ENCODE measurements at places on chromosomes 1 and 21.

- DNase-seq: no peak
These were observed 10.4 kb upstream of the FOXE3 start for GRCh38 chr1:47405697-47406096.

- DNase-seq: no peak
These were observed 180.1 kb upstream of the ESRRG start for GRCh38 chr1:216903382-216903740.

GRCh38 chr1:2451741-2452140 is 24.3 kb upstream of the PLCH2 start:
- DNase-seq: peak; percentile 61

DNA sequence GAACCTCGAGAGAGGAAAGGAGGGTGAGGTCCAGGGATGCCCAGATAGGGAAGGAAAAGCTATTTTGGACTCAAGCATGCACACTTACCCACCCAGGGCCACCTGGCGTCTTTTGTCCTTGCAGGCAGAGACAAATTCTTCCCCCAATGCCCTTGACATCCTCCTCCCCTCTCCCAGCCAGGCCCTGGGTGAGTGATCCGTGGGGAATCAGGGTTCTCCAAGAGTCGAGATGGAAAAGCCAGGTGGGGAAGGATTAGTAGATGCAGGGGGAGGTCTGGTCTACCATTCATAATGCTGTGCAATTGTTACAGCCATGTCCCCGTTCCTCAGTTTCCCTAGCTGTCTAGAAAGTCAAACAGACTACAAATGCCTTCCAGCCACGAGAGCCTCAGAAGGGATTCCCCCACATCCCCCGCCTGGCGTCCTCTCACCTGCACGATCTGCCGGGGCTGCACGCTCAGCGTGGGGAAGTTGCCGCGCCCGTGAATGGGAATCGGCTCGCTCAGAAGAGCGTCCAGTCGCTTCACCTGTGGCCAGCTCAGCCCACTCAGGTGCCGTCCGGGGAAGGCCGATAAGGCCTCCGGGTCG is 580 bp downstream of the TENT5B start:
- no peak for DNase-seq

DNA sequence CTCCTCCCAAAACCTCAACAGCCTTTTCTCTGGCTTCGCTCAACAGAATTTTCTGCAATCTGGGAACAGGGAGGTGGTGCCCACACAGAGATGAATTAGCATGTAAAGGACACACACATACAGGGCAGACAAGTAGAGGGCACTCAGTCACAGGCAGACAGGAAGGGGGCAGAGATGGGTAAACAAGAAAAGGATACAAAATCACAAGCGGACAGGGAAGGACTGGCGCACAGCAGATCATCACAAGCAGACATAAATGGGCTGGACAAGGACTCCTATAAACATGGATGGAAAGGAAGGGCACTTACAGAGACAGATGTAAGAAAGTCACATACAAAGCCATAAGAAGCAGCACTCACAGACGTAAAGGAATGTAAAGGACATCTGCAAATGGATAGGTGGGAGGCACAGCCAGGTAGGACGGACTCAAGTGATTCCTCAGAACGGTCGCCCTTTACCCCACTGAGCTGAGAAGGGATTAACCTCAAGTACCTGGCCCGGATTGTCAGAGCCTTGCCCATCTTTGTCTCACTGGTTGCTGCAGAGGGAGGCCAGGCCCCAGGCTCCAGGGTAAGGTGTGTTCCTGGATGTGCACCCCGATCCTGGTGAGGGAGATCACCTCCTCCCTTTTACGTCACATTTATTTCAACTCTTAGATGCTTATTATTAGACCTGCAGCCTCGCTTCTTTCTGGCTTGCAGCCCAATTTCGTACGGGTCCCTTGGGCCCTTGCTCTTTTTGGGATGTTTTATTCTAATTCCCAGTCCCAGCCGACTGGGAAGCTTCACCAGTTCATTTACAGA is 836 bp upstream of the PRCC start:
- DNase-seq: no peak

GRCh38 chr21:45410865-45411809 is 6.2 kb downstream of the COL18A1 start:
- DNase-seq: no peak

GRCh38 chr21:20856926-20857325 is 141.3 kb upstream of the NCAM2 start:
- no peak for DNase-seq

DNA sequence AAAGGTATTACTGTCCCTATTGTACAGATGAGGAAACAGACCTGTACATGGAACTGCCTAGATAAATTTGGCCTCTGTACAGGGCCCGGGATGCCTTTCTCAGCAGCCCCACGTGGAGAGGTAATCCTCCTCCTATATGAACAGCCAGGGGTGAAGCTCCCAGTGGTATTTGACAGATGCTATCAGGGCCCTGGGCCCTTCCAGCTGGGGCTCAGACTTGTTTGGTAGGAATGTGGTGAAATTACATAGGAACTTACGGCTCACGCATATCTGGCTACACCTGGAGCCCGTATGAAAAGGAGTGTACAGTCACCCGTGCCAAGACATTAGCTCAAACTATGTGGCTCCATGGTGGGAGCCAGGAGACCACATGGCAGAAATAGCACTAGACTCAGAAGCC is 24.8 kb upstream of the TCEA3 start:
- DNase-seq: no peak

- DNase-seq: no peak
These were observed 16.9 kb downstream of the MACO1 start for GRCh38 chr1:25447547-25447946.

DNA sequence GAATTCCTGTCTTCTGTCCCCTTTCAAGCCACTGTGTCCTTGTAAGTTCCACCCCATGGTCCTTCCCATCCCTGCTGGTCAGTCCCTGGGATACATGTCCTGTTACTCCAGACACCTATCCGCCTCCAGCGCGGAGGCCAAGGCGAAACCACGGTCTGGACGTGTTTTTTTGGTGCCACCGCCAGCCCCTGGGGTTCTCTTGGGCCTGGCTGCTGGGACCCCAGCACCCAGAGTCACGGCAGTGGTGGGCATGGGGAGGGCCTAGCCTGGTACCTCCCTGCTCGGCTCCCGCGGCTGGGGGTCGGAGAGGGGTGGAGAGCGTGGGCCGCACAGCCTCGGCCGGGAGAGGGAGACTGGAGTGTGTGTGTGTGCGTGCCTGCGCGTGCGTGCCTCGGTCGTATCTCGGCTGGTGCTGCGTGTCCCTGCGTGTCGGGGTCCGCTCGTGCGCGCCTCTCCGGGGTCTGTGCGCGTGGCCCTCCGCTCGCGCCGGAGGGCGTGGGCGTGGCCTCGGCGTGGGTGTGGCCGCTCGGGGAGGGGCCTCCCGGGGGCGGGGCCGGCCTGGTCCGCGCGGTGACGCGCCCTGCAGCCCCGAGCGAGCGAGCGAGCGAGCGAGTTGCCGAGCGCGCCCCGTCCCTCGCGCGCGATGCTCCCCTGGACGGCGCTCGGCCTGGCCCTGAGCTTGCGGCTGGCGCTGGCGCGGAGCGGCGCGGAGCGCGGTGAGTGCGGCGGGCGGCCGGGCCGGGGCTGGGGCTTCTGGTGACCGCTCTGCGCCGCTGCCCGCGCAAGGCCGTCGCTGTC is at the start of gene VWA1:
Gene VWA1 (plus strand): TSS at position 585 of the 798 bp plus-strand sequence. CDS start 59 bp downstream, at position 644.
- DNase-seq: no peak

DNA sequence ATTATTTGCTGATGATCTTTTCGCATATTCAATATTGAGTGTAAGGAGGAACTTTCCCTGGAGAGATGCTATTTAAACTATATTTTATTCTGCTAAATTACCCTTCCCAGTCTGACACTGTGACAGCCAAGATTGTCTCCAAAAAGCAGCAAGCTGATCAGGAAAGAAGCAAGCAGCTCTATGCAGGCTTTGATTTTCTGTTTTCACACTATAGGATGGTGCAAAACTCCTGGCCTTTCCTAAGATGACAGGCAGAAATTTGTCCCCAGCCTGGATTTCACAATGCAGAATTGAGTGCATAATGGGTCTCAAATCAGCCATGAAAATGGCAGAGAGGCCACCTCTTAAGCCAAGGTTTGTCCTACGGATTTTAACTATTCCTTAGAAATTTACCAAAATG is 1.1 kb downstream of the SGIP1 start:
- DNase-seq: no peak
